ENCODE measurements at places on chromosomes 12 and 14.

GRCh38 chr12:113111247-113111646 lies 24.3 kb downstream of the RASAL1 start:
- no peak for DNase-seq

DNA sequence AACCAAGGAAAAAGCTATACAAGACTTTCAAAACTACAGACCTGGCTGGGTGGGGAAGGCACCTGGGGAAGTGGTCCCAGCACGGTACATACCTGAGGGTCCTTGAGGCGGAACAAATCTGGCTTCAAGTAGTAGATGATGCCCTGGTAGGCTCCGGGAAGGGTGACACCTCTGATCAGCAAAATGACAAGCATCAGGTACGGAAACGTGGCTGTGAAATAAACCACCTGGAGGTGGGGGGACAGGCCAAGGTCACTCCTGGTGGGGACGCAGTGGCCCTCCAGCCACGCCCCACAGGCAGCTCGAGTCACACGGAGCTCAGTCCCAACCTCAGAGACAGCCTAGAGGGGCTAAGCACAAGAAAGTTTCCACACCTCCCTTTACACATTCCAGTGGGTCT lies 15.3 kb downstream of the SLC6A12 start:
- no peak for DNase-seq

DNA sequence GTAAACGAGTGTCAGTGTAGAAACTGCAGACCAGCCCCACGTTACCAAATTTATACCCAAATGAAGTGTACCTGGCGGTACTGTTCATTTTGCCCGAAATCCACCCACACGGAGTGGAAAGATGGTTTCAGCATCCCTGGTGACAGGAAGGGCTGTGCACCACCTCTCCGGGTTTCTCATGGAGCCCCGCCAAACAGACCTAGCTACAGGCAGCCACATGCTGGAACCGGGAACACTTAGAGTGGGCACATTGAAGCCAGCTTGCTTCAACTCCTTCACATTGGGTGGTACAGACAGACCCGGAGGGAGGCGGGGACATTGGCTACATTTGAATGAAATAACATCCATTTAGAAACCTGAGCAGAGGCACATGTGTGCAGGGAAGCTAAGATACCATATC lies 84.4 kb downstream of the PPP2R5C start:
- DNase-seq = no peak

- DNase-seq = no peak
Measured at GRCh38 chr14:100655741-100656085, 68.5 kb upstream of the BEGAIN start.

GRCh38 chr14:93032421-93032936 lies 83.2 kb downstream of the ITPK1 start:
- peak; percentile 27 for DNase-seq

GRCh38 chr12:124136796-124137195 lies 158.1 kb upstream of the RFLNA start:
- DNase-seq = no peak

GRCh38 chr12:23290627-23291330 lies 658.7 kb downstream of the SOX5 start:
- no peak for DNase-seq

DNA sequence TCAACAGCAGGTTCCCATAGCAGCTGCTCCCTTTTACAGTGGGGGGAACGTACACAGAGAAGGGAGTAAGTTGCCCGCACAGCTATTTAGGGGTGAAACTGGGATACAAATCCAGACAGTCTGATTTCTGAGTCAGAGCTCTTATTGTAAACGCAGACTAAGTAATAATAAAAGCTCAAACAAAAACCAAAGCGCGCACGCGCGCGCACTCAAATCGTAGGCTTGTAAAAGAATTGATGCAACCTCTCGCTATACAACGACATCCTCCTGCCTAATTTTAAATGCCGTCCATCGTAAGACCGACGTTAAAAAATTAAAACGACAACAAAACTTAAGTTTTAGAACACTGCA lies 747 bp upstream of the DACT1 start:
- no peak for DNase-seq
